ENCODE measurements at places on chromosomes 2 and 18. TPM values are rescaled to one million over a fixed set of nuclear protein-coding genes. Genes with fewer than 3 reads are reported as not detected.

TTC21B gene
- 26.9 TPM for total RNA-seq

UGP2 gene
- total RNA-seq: 227 TPM

MYCN gene
- 3.7 TPM for total RNA-seq

FER1L5 gene
- total RNA-seq: not detected

KCNE4 gene
- total RNA-seq: 3.1 TPM

CCDC74A gene
- total RNA-seq: 4.3 TPM

TEX261 gene
- total RNA-seq: 19.1 TPM

SAG gene
- not detected for total RNA-seq

CCDC178 gene
- total RNA-seq: not detected

IL1R1 gene
- total RNA-seq: 12.7 TPM

AGXT gene
- not detected for total RNA-seq

CYP27C1 gene
- total RNA-seq: 0.63 TPM

RUFY4 gene
- not detected for total RNA-seq

TLX2 gene
- not detected for total RNA-seq

MC4R gene
- not detected for total RNA-seq

All from SJSA1 (cell line).